ENCODE measurements at places on chromosomes 11 and 22. TPM values are rescaled to one million over a fixed set of nuclear protein-coding genes. Genes with fewer than 3 reads are reported as not detected.
A peak's percentile ranks its signal among the peaks of the same experiment; 100 is the strongest.

DNA sequence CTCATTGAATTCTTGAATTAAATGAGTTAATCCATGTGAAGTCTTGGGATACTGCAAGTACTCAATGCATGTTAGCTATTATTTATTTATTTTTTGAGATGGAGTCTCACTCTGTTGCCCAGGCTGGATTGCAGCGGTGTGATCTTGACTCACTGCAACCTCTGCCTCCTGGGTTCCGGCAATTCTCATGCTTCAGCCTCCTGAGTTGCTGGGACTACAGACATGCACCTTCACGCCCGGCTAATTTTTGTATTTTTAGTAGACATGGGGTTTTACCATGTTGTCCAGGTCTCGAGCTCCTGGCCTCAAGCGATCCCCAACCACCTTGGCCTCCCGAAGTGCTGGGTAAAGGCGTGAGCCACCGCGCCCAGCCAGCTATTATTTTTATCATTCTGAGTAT is 9.4 kb downstream of the MMP7 start:
- DNase-seq: no peak

- DNase-seq: no peak
Observed at GRCh38 chr11:85717429-85717828, 31.4 kb upstream of the CCDC89 start.

The OOSP4B gene
- not detected for polyA plus RNA-seq

GRCh38 chr11:80097146-80097545 is 656.3 kb upstream of the TENM4 start:
- DNase-seq: no peak

- DNase-seq: no peak
Observed at GRCh38 chr11:83521647-83522596, 235.8 kb upstream of the CCDC90B start.

DNA sequence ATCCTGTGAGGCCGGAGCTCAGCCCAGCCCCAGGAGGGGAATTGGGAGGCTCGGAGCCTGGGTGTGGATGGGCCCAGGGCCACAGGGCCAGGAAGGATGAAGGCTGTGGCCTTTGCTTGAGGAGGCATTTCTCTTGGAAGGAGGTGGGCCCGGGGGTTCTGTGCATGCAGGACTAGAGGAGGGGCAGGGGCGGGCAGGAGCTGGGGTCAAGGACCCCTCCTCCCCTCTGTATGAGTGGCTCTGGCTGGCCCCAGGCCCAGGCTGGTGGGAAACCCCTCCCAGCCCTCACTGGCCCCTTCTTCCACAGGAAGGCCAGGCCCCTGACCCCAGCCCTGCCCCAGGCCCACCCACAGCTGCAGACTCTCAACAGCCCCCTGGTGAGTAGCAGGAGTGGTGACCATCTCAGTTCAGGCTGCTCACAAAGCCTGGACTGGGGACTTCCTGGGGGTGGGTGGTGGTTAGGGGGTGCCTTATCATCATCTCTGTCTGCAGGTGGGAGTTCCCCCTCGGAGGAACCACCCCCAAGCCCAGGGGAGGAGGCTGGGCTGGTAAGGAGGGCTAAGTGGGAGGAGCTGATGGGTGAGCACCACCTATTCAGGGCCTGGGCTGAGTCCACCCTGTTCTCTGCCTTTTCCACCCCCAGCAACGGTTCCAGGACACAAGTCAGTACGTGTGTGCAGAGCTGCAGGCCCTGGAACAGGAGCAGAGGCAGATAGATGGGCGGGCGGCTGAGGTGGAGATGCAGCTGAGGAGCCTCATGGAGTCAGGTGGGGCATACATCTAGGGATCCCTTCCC is 6.0 kb downstream of the KCNK7 start:
- no peak for DNase-seq

DNA sequence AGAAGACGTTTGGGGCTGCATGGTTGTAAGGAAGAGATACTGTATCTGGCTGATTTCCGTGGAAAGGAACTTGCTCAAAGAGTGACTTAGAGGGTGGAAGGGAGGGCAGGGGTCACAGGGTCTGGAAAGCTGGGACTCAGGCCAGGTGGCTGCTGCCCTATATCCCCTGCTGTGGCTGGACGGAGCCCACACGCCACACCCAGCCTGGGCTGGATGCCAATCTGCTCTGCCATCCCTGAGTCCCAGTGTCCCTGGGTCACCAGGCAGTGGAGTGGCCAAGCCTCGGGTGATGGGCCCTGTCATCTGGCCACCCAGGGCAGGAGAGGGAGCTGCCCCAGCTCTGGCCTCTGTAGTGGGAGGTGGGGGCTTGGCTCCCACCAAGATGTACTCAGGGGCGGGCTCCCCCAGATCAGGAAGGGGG is 26.5 kb upstream of the KRTAP5-7 start:
- no peak for DNase-seq

GRCh38 chr11:69343401-69344321 is 49.7 kb downstream of the MYEOV start:
- DNase-seq: no peak

GRCh38 chr11:72871119-72871518 is 56.9 kb downstream of the ATG16L2 start:
- no peak for DNase-seq

The SLC22A24 gene
- not detected for polyA plus RNA-seq

DNA sequence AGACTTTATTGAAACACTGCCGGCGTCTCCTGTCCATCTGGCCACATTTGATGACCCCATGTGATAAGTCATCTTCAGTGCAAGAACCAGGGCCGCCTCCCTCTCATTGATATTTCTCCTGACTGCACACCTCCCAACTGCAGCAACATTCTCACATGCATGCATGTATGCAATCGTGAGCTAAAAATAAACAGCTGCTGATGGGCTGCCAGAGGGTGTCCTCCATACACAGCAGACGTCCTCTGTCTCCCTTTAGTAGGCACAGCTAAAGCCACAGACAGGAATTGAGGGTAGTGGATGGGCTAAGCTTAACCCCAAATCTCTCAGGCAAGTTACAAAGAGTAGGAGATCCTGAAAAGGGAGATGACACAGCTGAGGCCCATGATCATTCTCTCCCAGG is 106.7 kb upstream of the HSD17B12 start:
- no peak for DNase-seq

GRCh38 chr22:50599816-50600455 is 657 bp upstream of the MAPK8IP2 start:
- no peak for DNase-seq

DNA sequence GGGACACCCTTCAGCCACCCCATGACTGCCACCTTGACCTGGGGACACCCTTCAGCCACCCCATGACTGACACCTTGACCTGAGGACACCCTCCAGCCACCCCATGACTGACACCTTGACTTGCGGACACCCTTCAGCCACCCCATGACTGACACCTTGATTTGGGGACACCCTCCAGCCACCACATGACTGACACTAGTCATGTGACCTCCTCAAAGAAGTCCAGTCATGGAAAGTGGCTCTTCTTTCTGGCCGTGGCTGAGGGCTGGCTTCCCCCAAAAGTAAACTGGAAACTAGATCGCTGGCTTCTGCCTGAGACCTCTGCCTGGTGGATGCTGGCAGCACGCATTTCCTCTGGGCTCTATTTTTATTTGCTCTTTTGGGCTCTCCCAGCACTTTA is 28.4 kb downstream of the ARFGAP2 start:
- DNase-seq: no peak

- no peak for DNase-seq
Observed at GRCh38 chr11:86570020-86570419, 102.4 kb downstream of the ME3 start.

The APOA4 gene
- not detected for polyA plus RNA-seq

- DNase-seq: peak; percentile 19
Observed at GRCh38 chr11:33375688-33376311, 118.6 kb downstream of the HIPK3 start.

GRCh38 chr11:25159341-25159740 is 662.5 kb downstream of the LUZP2 start:
- no peak for DNase-seq

DNA sequence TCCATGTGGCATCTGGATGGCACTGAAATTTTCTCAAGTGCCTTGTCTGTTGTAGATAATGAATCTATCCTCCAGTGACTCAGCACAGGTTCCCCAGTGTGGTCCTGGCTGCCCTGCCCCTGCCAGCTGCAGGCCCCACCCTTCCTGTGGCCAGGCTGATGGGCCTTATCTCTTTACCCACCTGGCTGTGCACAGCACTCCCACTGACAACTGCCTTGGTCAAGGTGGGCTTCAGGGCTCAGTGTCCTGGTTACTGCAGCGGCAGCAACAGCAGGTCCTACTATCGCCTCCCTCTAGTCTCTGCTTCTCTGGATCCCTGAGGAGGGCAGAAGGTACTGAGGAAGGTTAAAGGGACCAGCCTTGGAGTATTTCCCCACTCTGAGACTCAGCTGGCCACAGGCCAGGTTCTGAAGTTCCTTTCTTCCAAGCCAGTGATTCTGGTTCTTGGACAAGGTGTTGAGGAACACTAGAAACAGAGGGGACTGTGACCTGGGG is 3.1 kb downstream of the HMBS start:
- no peak for DNase-seq

The TRIM29 gene
- polyA plus RNA-seq: 3.1 TPM

GRCh38 chr11:15153231-15153630 is 38.5 kb downstream of the INSC start:
- no peak for DNase-seq

- no peak for DNase-seq
Observed at GRCh38 chr11:119179342-119179741, 5.9 kb upstream of the NHERF4 start.
